Bone marrow (tissue), 2 donors: ENCODE measurements at places on chromosomes 1 and 21.

- DNase-seq = no peak
Observed at GRCh38 chr21:45436351-45437065, 31.5 kb downstream of the COL18A1 start.

GRCh38 chr1:167460836-167461235, 57.5 kb downstream of the CD247 start:
- DNase-seq = no peak

DNA sequence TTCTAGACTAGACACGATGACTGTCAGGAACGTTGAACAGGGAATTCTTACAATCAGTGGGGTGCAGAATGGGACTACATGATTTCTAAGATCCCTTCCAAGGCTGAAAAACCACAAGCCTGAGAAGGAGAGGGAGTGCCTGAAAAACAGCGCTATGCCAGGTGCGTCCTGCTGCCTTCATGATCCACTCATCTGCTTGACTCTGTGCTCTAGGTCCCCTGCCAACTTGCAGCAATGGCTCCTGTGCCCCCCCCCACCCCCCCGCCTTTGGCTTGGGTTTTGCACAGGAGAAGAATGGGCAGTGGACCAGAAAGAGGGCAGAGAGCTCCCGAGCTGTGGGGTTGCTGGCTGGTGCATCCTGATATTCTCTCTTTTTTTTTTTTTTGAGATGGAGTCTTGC, 5.9 kb downstream of the SLC2A7 start:
- no peak for DNase-seq

GRCh38 chr1:100449477-100449876, 88.5 kb upstream of the GPR88 start:
- DNase-seq = no peak

DNA sequence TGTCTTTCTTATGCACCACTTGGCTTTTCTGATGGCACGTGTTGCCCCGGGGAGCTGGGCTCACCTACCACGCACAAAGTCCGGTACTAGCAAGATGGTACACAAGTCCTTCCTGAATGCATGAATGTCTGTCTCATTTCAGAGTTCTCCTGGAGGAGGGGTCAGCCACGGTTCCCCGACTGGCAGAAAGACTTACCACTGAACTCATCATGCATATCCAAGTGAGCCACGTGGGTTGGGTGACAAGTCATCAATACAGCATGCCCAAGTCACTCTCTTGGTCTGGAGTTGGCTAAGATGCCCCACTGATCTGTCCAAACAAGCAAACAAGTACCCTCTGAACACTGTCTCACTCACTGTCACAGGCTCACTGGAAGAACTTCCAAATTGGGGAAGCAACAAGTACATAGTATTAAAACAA, 28.6 kb upstream of the MX1 start:
- DNase-seq = no peak

DNA sequence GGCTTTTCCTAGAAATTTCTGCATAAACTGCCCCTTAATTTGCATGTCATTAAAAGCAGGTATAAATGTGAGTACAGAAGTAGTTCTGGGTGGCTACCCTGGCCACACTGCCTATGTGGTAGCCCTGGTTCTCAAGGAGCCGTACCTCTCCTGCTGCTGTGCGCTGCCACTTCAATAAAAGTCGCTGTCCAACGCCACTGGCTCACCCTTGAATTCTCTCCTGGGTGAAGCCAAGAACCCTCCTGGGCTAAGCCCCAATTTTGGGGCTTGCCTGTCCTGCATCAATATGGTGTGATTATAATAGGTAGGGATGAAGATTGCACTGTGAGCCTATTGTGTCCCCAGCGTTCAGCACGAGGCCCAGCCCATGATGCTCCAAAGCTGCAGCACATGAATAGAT, 65.6 kb upstream of the C1orf174 start:
- DNase-seq = no peak

DNA sequence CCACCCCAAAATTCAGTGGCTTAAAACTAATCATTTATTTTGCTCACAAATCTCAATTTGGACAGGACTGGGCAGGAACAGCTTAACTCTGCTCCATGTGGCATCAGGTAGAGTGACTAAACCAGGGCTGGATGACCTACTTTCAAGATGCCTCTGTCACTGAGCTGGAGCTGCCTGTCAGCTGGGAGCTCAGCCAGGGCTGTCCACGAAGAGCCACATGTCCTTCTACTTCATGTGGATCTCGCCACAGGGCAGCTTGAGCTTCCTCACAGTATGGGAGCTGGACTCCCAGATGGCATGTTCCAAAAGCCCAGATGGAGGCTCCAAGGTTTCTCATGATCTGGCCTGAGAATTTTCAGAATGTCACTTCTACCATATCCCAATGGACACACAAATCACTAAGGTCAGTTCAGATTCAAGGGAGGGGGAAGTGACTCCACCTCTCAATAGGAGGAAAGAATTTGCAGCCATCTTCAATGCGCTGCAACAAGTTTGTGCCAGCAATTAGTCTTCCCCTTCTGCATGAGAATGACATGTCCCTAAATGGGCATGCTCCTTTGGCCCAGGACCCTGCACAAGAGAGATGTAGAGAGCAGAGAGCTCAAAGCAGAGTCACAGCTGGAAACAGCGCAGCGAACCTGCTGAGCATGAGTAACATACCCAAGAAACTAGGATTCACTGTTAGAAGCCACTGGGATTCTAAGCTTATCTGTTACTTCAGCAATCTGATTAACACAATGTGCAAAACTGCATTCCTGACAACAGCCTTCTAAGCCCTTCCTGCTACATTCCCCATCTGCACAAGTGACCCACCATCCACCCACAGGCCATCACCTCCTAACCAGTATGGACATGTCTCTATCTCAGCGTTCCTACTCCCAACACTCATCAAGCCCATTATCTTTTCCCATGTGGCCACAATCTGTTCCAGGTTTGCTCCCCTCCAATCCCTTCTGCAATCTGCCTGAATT, 17.0 kb downstream of the HLCS start:
- DNase-seq = no peak

- no peak for DNase-seq
Observed at GRCh38 chr1:230834292-230834691, 34.0 kb downstream of the C1orf198 start.

- DNase-seq = no peak
Observed at GRCh38 chr1:227928811-227929375, 18.8 kb downstream of the WNT9A start.

DNA sequence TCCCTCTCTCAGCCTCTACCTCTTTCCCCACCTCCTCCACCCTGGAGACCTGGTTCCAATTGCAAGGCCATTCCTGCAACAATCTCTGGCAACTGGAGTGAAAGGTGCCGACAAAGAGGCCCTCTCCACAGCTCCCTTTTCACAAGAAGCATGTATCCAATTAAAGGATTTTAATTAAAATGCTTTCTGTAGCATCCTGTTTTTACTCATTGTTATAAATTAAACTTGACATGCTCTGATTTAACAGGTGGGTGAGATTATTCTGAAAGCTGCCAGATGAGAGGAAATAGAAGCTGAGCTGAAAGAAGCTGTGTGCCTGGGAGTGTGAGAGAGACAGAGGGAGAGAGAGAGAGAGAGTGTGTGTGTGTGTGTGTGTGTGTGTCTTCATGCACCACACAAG, 160.5 kb downstream of the TBX15 start:
- no peak for DNase-seq

GRCh38 chr1:2314803-2315673, 76.3 kb downstream of the MORN1 start:
- no peak for DNase-seq

DNA sequence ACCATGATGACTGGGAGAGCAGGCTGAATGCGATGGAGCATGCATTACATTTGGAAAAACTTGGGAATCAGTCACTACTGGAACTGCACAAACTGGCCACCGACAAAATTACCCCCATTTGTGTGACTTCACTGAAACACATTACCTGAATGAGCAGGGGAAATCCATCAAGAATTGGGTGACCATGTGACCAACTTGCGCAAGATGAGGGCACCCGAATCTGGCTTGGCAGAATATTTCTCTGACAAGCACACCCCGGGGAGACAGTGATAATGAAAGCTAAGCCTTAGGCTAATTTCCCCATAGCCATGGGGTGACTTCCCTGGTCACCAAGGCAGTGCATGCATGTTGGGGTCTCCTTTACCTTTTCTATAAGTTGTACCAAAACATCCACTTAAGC, 9.1 kb downstream of the SNIP1 start:
- no peak for DNase-seq

- DNase-seq = no peak
Observed at GRCh38 chr1:178051071-178051470, 42.8 kb upstream of the RASAL2 start.

GRCh38 chr1:171654942-171655745, 2.7 kb upstream of the MYOC start:
- peak; percentile 28 for DNase-seq

- no peak for DNase-seq
Observed at GRCh38 chr1:188822248-188822647, 1655.4 kb downstream of the BRINP3 start.

DNA sequence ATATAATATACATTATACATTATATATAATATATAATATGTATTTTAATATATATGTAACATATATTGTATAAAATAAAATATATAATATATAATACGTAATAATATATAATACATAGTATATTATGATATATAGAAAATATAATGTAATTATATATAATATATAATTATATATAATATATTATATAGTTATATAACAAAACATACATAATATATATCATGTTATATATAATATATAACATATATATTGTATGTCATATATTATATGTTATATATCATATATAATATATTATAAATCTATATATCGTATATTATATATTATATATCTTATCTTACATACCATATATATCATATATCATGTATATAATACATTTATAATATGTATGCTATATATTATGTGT, 248.2 kb upstream of the TPTE start:
- no peak for DNase-seq

- DNase-seq = no peak
Observed at GRCh38 chr1:164417016-164417704, 141.8 kb upstream of the PBX1 start.
